Central memory CD8-positive, alpha-beta T cell (primary cell): ENCODE measurements at places on chromosomes 3 and 15.

GRCh38 chr3:39757307-39757706 lies 52.1 kb upstream of the MYRIP start:
- no peak for DNase-seq

DNA sequence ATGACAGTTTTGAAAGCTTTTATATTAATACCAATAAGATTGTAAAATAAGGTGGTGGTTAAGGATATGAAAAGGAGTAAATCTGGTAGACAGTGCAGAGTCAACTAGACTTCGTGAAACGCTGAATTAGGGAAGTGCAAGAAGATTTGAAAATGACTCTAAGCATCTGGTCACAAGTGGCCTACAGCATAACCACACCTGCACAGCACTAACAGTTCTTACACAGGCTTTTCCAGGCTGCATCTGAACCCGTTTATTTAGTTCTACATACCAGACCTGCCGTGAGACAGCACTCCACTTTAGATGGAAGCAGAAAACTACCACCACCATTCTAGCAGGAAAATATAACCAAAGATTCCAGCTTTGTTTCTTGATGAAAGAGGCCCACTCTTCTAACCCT lies 1.9 kb downstream of the DMXL2 start:
- DNase-seq: no peak

DNA sequence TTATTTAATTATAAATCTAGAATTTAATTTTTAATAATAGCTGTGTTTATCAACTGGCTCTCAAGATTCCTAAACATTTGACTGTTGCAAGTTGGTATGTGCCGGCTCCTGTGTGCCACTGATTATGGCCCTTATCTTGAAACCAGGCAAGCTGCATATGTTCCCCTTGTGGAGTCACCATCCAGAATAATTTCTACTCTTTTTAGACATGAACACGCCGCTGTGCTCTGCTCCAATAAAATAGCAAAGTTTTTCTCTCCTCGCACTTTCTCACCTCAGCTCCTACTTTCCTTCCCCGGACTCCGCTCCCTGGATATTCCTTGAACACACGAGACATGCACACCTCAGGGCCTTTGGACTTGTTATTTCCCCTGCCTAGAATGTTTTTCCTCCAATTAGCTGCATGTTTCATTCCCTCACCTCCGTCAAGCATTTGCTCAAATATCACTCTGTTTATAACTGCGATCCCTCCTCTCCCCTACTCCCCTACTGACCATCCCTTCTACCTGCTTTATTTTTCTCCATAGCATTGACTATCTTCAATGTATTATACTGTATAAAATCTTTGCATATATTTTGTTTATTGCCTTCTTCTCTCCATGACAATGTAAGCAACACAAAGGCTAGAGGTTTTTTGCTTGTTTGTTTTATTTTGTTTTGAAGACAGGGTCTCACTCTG lies 26.1 kb upstream of the ERICH6 start:
- no peak for DNase-seq

- DNase-seq: no peak
These were observed 245.0 kb downstream of the KLF13 start for GRCh38 chr15:31571676-31572075.

DNA sequence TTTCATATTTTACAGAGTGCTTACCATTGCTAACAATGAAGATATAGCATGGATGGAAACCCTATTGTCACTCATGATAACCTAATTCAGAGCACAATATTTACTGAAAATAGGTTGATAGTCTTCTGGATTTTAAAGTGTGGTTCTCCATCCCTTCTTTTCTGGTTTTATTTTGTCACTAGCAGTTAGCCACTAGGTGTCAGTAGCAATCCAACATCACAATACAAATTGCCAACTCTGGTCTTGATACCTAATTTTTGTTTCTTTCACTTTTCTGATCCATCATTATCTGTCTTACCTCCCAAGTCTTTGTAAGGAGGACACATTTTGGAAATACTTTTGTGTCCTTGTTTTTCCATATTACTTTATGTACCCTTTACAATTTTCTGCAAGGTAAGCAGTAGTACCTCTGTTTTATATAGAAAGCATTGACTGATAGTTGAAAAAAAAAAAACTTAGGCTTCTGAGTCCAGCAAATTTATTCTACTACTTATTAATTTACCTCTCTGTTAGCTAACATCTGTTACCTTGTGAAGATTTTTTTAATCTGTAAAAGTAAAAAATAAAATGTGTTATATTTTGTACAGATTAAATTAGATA lies 28.3 kb upstream of the CRYBG3 start:
- no peak for DNase-seq
